Activated naive CD4-positive, alpha-beta T cell treated with anti-CD3 and anti-CD28 coated beads, Interleukin-2, amount 50 U/mL, for 72 hours (primary cell): ENCODE measurements at places on chromosomes 2 and 18. TPM values are rescaled to one million over a fixed set of nuclear protein-coding genes. Genes with fewer than 3 reads are reported as not detected.

The HNMT gene
- total RNA-seq: not detected

The AGXT gene
- total RNA-seq: not detected

The FAM237A gene
- not detected for total RNA-seq

The LBH gene
- 67.0 TPM for total RNA-seq

The HOXD10 gene
- not detected for total RNA-seq
